ENCODE measurements at places on chromosomes 16 and 17.

GRCh38 chr17:78351449-78352006 is 8.3 kb downstream of the SOCS3 start:
- no peak for DNase-seq

GRCh38 chr17:9928601-9929333 is 23.7 kb upstream of the RCVRN start:
- no peak for DNase-seq

- no peak for DNase-seq
Observed at GRCh38 chr16:11211977-11212797, 43.8 kb downstream of the SOCS1 start.

GRCh38 chr17:73546114-73546513 is 98.1 kb downstream of the SDK2 start:
- no peak for DNase-seq

GRCh38 chr17:11238705-11239104 is 2.3 kb upstream of the SHISA6 start:
- no peak for DNase-seq

DNA sequence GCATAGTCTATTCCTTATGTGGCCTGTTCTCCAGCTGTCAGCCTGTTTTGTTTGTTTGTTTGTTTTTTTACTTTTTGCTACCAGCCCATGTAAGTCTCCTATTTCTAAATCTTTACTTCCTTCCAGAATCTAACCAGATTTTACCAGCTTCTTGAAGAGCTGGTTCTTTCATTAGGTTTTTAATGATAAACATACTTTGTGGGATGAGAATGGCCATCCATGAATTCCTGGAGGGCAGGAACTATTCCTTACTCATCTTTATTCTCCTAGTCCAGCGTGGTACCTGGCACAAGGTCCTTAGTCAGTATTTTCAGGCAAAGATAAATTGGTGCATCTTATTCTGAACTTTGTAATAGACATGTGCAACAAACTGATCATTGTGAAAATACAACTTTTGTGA is 17.3 kb downstream of the RSPRY1 start:
- no peak for DNase-seq

- DNase-seq, result no peak
Observed at GRCh38 chr17:17871913-17872312, 35.1 kb upstream of the SREBF1 start.

DNA sequence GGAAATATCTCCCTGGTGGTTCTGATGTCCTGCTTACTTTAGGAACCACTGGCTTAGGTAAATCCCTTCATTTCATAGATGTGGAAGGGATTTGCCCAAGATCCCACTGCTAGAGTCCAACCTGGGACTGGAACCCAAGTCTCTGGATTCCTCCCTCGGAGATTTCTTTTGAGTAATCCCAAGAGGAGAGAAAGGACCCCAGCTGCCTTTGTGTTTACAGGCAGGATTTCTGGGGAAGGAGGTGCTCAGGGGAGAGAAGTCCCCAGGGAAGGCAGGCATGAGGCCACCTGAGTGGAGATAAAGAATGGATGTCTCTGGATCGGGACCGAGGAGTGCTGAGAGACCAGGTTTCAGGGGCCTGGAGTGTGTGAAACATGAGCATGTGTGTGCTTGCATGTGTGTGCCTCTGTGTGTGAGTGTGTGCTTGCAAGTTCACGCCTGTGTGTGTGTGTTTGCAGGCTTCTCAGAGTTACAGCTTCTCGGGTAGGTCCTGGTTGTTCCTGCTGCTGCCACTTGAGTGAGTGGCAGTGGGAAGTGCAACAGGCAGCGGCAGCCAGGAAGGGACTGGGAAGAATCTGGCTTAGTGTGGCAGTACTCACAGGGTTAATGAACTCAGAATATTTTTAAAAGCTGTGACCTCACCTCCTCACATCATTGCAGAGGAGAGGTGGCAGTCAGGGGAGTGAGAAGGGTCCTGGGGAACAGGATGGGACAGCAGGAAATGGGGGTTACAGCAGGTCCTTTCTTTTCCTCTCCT is 2.2 kb downstream of the KCNH6 start:
- DNase-seq, result no peak

- no peak for DNase-seq
Observed at GRCh38 chr17:82661717-82662683, 13.8 kb upstream of the WDR45B start.

DNA sequence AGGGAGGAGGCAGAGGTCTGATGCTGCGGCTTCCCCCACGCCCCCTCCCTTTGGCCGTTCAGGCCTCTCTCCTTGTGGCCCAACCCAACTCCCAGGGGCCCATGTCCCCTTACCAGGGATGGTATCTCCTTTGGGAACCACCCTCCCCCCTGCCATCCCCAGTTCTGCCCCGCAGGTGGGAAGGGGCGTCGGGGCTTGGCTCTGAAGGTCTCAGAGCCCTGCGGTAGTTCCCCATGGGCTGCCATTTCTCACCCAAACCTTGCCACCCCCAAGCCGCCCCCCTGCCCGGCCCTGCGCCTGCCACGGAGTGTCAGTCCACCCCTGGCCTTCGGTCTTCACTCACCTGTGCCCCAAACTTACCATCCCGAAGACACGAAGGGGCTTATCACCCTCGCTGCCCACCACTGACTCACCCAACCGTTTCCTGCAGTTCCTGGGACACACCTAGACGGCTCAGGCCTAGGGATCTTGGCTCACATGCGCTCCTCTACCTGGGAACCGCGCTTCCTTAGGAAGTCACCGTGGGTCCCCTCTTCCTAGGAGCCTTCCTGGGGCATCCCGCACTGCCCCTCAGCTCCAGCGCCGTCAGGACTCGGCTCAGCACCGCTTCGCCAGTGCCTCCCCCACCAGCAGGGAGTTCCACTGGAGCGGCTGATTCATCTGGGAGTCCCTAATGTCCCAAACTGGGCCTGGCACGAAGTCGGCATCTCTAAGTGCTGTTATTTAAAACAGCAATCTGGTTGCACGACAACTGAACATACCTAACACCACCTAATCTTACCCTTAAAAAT is 1.1 kb upstream of the DOC2A start:
- DNase-seq, result no peak

- DNase-seq, result peak; percentile 11
Observed at GRCh38 chr17:80195671-80196529, 24.2 kb downstream of the SGSH start.

DNA sequence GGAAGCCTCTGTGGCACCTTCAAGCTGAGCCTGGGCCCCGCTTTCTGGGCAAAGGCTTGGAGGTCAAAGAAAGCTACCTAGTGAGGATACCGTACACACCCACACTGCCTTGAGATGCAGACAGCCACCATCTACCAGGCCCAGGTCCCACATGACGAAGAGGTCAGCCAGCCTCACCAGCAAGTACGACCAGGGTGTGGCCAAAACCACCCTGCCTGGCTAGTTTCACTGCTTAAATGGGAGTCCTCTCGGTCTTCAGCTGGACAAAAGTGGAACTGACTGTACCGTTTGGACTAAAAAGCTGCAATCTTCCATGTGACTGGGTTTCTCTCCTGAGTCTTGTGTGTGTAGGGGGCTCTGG is 21.6 kb downstream of the VASN start:
- DNase-seq, result no peak

- DNase-seq, result no peak
Observed at GRCh38 chr17:8192070-8192815, 2.3 kb upstream of the BORCS6 start.

- no peak for DNase-seq
Observed at GRCh38 chr17:78325076-78325687, 34.7 kb downstream of the SOCS3 start.

DNA sequence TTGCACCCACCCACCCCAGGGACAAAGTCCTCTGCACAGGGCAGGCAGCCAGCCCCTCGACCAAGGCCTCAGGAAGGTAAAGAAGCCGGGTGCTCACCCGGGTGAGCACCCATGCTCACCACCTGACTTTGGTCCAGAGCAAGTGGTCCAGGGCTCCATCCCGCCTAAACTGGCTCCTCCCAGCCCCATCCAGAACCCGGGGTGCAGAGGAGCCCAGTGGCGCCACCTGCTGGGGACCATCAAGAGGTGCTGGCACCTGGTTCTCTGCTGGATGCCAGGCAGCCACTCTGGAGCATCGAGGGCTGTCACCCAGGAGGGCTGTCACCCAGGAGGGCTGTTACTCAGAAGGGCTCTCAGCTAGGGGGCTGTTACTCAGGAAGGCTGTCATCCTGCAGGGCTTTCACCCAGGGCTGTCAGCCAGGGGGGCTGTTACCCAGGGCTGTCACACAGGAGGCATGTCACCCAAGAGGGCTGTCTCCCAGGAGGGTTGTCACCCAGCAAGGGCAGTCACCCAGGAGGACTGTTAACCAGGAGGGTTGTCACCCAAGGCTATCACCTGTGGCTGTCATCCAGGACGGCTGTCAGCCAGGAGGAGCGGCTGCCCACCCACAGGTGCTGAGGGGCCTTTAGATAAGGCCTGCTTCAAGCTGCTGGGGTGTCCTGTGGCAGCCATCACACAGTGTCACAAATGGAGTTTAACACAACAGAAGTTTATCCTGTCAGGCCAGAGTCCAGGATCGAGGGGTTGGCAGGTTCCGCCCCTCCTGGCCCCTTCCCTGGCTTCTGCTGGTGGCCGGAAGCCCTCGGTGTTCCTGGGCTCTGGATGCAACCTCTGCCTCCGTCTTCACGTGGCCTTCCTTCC is 98.5 kb downstream of the TNFRSF13B start:
- DNase-seq, result no peak

GRCh38 chr16:48613061-48613957 is 3.3 kb upstream of the N4BP1 start:
- DNase-seq, result no peak

DNA sequence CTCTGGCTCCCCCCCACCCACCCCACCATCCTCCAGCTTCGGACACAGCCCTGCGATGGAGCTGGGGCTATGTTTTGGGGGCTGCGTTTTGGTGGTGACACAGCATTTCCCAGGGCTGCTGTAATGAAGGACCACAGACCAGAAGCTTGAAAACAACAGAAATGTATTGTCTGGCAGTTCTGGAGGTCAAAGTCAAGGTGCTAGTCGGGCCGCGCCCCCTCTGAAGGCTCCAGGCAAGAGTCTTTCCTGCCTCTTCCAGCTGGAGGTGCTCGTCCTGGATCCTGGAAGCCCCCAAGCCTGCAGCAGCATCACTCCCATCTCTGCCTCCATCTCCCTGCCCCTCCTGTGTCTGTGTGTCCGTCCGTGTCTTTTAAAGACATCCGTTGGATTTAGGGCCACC is 50.8 kb downstream of the TBC1D16 start:
- no peak for DNase-seq

- DNase-seq, result no peak
Observed at GRCh38 chr17:50918933-50919296, 52.8 kb upstream of the TOB1 start.

- DNase-seq, result no peak
Observed at GRCh38 chr16:11259655-11260595, 3.9 kb upstream of the SOCS1 start.

DNA sequence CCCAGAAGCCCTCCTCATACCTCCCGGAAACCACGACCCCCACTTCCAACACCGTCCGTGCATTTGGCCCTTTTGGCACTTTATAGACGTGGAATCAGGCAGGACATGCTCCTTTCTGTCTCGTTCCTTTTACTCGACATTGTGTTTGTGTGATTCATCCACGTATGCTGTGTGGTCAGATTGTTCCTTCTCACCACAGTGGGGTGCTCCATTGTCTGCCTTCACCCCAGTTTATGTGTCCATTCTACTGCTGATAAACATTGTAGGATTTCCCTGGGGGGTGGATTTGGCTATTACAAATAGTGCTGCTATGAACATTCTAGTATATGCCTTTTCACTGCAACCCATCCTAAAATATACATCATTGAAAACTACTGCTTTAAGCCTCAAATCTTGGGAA is 28.9 kb upstream of the RPH3AL start:
- no peak for DNase-seq

DNA sequence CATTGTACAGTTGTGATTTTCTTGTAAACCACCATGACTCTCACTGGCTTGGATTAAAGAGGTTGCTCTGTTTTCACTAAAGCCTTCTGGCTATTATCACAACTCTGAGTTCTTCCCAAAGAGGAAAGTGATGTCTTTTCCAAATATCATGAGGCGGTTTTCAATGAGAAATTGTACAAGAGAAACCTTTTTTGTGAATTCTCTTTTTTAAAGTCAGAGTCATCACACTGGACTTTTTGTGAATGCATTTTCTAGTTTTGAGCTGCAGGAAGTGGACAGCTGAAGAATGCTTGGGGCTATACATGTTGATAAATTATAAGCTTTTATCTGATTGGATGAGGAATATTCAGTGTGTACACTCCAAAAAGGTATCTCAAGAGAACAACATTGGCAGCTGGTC is 100.2 kb downstream of the PHKB start:
- DNase-seq, result no peak

DNA sequence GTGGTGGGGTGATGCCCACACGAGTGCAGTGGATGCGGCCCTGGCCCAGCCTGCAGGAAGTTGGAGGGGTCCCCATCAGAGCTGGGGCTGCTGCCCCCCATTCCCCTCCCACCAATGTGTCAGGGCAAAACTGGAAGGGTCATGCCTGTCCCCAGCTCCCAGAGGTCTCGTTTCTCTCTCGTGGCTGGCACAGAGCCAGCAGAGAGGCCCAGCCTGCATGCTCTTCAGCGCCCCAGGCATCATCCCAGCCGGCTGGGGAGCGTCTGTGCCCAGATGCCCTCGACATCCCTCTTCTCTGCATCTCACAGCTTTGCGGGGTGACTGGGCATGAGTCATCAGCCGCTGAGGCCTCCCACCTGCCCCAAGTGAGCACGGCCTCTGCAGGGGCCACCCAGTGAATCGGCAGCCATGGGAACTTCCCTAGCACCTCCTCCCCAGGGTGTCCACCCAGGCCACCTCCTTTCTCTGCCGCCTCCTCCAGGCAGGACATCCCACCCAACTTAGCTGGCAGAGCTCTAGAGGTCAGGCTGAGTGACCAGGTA is 9.8 kb upstream of the CSNK1D start:
- DNase-seq, result no peak

GRCh38 chr17:49676276-49676868 is 1.5 kb downstream of the SPOP start:
- DNase-seq, result no peak

DNA sequence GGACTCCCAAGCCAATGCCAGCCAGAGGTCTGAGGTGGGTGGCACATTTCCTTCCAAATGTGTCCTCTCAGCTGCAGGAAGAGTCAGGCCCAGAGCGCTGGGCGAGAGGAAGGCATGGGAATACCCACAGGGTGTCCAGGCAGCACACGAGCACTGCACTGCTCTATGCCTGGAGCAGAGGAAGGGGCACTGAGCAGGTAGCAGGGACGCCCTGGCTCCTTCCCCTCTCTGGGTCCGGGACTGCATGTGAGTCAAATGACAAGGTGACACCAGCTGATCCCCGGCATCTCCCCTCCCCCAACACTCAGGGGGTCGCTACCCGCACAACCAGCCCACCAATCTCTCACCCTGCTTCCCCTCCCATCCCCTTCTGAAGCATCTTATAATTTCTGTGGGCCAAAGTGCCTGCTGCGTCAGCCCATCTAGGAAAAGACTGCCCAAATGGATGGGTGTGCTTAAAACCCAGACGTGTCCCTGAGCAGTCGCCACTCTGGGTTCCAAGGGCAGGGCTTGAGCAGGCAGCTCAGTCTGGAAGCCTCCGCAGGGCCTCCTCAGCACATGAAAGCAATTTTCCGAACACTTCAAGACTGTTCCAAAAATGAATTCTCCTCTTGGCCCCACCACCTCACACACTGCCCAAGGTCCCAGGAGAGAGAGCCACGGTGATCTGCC is 12.0 kb upstream of the BCAR1 start:
- DNase-seq, result no peak

GRCh38 chr17:48746916-48747444 is 18.4 kb upstream of the HOXB13 start:
- DNase-seq, result no peak

All from activated naive CD8-positive, alpha-beta T cell treated with anti-CD3 and anti-CD28 coated beads, Interleukin-2, amount 50 U/mL, for 16 hours (primary cell).